ENCODE measurements at places on chromosomes 2 and 18.

DNA sequence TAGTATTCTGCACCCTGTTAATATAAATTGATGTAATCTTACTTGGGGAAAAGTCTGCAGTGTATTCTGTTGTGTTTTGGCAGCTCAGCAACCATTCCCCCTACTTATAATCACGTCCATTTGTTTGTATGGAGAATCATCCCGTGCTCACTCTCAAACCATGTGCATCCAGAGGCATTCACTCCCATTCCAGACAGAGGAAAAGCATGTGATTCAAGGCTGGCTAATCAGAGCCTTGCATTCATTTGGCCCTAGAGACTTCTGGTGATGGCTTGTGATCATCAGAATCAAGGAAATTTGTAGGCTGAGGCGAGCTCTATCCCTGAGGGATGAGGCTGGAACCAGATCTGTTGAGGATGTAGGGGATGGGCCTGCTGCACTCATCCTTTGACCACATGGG is 5.1 kb upstream of the WIPF1 start:
- DNase-seq = peak; percentile 82

DNA sequence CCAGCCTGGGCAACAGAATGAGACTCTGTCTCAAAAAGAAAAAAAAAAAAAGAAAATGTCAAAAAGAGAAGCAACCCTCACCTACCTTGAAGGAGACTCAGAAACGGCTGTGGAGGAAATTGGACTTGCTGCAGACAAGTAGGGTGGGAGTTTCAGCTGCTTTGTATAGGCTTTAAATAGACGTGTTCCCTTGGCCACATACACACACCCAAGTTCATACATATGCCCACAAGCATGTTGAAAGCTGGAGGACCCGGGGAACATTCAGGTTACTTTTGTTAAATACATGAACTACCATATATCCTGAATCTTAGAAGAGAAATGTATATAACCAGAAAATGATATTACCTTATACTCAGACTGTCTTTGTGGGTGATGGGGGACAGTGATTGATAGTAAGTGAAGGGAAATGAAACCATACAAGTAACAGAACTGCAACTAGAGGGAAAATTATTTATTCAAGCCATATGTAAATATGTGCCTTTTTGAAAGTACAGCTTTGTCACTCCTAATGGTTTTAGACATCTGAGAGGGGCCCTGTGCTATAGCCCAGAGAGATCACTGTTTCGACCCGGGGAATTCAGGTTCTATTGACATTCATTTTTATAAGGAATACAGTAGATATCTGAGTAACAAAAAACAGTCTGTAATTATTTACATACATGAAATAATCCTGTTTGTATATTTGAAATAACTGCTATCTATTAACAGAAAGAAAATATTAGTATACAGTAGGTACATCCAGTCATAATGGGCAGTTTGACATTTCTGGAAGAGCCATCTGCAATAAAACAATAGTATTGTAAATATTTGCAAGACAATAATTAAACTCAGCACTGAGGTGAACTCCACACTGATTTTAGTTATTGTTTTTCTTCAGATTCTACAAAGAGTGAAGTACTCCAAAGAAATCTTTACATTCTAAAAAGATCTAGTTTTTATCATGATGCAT is 48.0 kb upstream of the TGIF1 start:
- no peak for DNase-seq

DNA sequence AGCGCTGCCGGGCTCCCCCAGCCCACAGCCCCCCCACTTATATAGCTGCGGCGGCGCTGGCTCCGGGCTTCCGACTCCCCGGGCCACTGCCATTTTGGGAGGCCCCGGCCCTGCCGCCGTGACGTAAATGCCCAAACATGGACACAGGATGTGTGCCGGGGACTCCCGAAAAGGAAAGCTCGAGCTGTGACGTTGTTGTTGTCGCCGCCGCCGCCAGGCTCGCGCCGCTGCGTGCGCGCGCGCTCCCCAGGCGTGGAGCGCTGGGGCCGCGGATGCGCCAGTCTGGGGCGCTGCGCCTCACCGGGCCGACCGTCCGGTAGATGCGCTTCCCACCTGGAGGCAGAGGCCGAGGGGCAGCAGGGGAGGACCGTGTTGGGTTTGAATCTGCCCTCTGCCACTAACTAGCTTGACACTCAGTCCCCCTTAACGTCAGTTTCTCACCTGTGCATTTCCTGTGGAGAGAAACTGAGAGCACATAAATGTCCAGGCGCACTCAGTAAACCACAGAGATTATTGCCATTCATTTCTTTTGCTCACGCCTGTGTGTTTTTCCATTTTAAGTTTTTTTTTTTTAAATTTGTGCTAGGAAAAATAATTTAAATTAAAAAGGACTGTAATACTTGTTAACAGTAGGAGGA is at the start of gene EGR4:
Gene EGR4 (minus strand): TSS at position 15 of the 638 bp plus-strand sequence. CDS start 231 bp downstream, outside the sequence.
- DNase-seq = no peak

DNA sequence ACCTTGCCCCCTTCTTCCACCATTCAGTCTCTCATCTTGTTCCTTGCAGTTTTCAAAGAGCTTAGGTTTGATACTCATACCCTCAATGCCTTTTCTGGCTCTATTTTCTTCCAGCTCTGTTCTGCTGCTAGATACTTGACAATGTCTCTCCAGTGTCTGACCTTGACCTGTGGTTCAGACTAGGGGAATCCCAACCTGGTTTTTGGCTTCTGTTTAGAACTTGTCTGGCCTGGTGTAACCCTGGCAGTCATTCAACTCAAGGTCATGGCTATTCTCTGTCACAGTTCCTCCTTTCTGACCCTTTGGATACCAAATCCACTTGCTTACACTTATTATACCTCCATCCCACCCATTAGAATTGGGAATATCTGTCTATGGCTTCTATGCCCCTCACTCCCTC is 31.8 kb upstream of the IMP4 start:
- no peak for DNase-seq

GRCh38 chr2:3587432-3587831 is 7.5 kb upstream of the COLEC11 start:
- DNase-seq = no peak

- DNase-seq = no peak
These were observed 6.6 kb downstream of the NMUR1 start for GRCh38 chr2:231523451-231524285.

- DNase-seq = no peak
These were observed 407.7 kb upstream of the SALL3 start for GRCh38 chr18:78571831-78572347.

GRCh38 chr2:73290049-73290839 is 3.1 kb downstream of the EGR4 start:
- peak; percentile 42 for DNase-seq

GRCh38 chr2:174840436-174840835 is 76.2 kb upstream of the CHRNA1 start:
- DNase-seq = no peak

DNA sequence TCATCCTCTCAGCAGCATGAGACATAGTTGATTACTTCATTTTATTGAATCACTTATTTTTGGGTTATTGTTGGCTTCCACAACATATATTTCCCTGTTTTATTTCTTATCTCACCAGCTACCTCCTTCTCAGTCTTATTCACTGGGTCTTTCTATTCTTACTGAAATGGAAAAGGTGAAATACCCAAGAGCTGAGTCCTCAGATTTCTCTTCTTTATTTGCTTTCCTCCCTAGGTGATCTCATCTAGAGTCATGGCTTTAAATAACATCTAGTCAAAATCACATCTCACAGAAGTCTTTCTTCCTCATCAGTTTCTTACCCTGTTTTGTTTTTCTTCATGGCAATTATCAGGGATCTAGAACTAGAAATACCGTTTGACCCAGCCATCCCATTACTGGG is 105.0 kb upstream of the RBBP8 start:
- DNase-seq = no peak

DNA sequence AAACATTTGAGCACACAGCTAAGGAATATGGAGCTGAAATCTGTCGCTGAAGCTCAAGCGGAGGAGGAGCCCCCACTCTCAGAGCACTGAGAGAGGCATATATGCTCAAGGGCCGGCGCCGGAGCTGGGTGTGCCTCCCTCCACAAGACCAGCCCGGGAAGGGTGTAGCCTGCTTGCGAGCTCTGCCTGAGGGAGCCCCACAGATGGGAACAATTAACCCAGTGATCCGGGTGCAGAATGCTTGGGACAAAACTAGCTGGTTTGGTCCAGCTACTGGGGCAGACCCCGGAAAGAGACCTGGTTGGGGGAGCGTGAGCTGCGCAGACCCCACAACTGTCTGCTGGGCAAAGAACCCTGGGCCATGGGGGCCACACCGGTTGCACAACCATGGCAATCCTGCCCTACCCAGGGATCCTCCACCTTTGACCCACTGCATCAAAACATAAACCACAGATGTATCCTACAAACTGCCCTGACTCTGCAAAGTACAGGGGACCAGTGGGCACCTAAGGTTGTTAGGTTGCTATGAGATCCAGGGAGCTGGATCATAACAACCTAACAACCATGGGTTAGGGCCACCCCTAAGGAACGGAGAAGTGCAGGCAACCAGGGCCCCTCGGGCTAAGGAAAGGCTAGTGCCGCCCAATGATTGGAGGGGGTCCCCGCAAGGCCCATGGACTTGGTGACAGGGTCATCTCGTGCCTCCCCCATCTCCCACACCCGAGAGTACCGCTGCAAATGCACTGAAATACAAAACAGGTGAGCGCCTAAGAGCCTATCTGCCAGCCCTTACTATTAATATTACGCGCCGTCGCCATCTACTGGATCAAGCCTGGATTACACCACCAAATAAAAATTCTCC is 53.4 kb upstream of the SCN1A start:
- peak; percentile 24 for DNase-seq

- DNase-seq = peak; percentile 85
These were observed 2.1 kb downstream of the ARID5A start for GRCh38 chr2:96538487-96539214.

- DNase-seq = no peak
These were observed 23.9 kb upstream of the ALLC start for GRCh38 chr2:3633982-3634595.

GRCh38 chr18:6009756-6010155 is 114.4 kb upstream of the TMEM200C start:
- no peak for DNase-seq

- no peak for DNase-seq
These were observed 66.5 kb upstream of the ACKR3 start for GRCh38 chr2:236503100-236503499.

- no peak for DNase-seq
These were observed 51.1 kb downstream of the RALBP1 start for GRCh38 chr18:9526458-9526857.

- DNase-seq = no peak
These were observed 102.0 kb upstream of the ACAA2 start for GRCh38 chr18:49915352-49915751.

- peak; percentile 39 for DNase-seq
These were observed 133.4 kb downstream of the AFF3 start for GRCh38 chr2:100008956-100009355.

GRCh38 chr18:77486985-77487384 is 237.3 kb downstream of the GALR1 start:
- DNase-seq = no peak

- no peak for DNase-seq
These were observed 2.1 kb downstream of the GATA6 start for GRCh38 chr18:22171258-22172119.

GRCh38 chr18:75489493-75490190 is 62.1 kb upstream of the SMIM21 start:
- DNase-seq = no peak

GRCh38 chr2:1588978-1589621 is 155.2 kb downstream of the PXDN start:
- DNase-seq = no peak

- no peak for DNase-seq
These were observed 4.7 kb upstream of the CCL20 start for GRCh38 chr2:227808936-227809335.

GRCh38 chr2:1715184-1716013 is 28.9 kb downstream of the PXDN start:
- no peak for DNase-seq

DNA sequence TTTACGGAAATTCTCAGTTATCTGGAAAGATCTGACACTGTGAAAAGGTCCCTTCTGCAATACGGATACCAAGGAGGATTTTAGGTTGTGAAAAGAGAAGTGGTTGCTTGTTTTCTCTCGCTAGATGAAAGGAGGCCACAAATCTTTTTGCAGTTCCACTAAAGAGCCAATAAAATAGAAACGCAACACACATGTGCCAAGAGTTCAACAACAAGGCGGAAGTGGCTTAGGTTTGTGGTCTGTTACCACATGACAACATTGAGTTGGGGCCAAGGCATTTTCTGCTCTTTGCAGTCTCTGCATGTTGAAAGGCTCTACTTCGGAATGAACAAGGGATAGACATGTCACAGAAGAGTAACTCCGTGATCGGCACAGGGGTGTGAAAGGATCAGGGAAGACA is 115.7 kb upstream of the OSR1 start:
- DNase-seq = peak; percentile 86

- no peak for DNase-seq
These were observed 11.2 kb downstream of the ARID5A start for GRCh38 chr2:96547731-96548171.

GRCh38 chr2:191169456-191170300 is 18.9 kb upstream of the STAT4 start:
- no peak for DNase-seq

DNA sequence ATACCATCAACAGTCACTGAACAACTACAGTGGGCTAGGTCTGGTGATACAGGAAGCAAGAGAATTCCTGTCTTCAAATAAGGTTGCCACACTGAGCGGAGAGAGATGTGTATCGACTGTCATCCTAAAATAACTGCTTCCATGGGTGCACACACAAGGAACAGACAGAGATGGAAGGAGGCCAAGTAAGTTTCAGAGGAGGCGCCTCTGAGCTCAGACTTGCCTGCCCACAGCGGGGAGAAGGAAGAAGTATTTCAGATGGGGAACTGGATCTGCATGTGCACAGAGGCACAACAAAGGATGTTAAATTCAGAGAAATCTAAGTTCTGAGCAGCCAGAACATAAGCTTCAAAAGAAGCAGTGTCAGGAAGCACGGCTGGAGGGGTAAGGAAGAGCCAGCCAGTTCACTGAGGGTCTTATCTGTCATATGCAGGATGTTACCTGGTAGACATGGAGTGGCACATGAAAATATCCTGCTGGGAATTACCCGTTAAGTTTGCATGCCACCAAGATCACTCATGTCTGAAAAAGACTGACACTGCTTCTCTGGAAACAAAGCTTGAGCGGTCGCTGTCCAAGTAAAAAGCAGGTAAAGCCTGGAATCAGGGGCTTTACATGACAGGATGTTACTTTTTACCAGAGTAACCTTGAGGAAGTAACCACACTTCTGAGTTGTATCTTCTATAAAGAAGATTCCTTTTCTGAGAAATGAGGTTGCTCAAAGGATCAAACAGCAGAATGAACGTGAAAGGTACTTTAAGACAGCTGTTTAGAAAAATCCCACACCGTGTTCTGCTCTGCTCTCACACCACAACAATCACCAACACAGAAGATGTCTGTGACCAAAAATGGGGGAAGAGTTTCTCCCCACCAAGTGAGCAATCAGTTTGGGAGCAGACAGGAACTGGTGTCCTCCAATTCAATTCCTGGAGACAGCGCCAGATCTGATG is 260.2 kb downstream of the NBAS start:
- no peak for DNase-seq

DNA sequence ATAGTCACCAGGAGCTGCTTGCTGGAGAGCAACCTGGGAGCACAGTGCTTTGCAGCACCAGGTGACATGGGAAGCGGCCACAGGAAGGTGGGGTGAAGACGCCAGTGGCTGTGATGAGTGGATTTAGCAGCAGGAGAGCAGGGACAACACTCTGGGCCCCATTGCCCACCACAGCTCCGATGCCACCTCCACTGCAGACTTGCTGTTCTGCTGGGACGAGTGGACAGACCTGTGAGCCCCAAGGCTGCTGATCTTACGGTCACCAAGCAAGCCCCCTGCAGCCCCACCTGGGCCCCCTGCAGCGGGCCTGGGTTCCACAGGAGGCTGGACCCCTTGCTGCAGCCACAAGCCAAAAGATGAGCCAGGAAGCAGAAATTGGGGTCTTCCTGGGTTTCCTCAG is 73.7 kb downstream of the CTIF start:
- DNase-seq = no peak

GRCh38 chr2:85705680-85706039 is 11.5 kb downstream of the GNLY start:
- peak; percentile 59 for DNase-seq

Data from pons (tissue), 1 donor.